Dermis lymphatic vessel endothelial cell (primary cell): ENCODE measurements at places on chromosomes 6 and 20. TPM values are rescaled to one million over a fixed set of nuclear protein-coding genes. Genes with fewer than 3 reads are reported as not detected.

DBNDD2 gene
- total RNA-seq, result 6.8 and 10.9 TPM in 2 replicates

POM121L2 gene
- total RNA-seq, result not detected in 2 replicates

BANF2 gene
- not detected in 2 replicates for total RNA-seq

HLA-DQB1 gene
- total RNA-seq, result 0.09 TPM in 1 of 2 replicates, not detected in the other

ASXL1 gene
- 39.1 and 39.3 TPM in 2 replicates for total RNA-seq

TRPC4AP gene
- total RNA-seq, result 70.8 and 80.5 TPM in 2 replicates

GSTA3 gene
- total RNA-seq, result not detected in 2 replicates

KCNK16 gene
- total RNA-seq, result not detected in 2 replicates

GJA10 gene
- not detected in 2 replicates for total RNA-seq

PLCB1 gene
- 16.6 and 20.0 TPM in 2 replicates for total RNA-seq

THEMIS gene
- not detected in 2 replicates for total RNA-seq

C6orf132 gene
- total RNA-seq, result under 0.01 TPM in 2 replicates

ASIP gene
- not detected in 2 replicates for total RNA-seq

PMEPA1 gene
- total RNA-seq, result 1.1 and 2.0 TPM in 2 replicates

SLC17A3 gene
- not detected in 2 replicates for total RNA-seq

TINAG gene
- total RNA-seq, result not detected in 2 replicates

LY6G6C gene
- total RNA-seq, result not detected in 2 replicates

ZNF343 gene
- 8.3 and 8.4 TPM in 2 replicates for total RNA-seq

METTL24 gene
- not detected in 2 replicates for total RNA-seq

NKX2-2 gene
- total RNA-seq, result not detected in 2 replicates

CGA gene
- total RNA-seq, result 0.11 TPM in 1 of 2 replicates, not detected in the other

APCDD1L gene
- 0.11 TPM in 1 of 2 replicates, not detected in the other for total RNA-seq

POU5F1 gene
- total RNA-seq, result not detected in 2 replicates

RALGAPA2 gene
- 33.6 and 34.5 TPM in 2 replicates for total RNA-seq

MATN4 gene
- under 0.01 TPM in 1 of 2 replicates, not detected in the other for total RNA-seq

RAB32 gene
- 81.6 and 90.7 TPM in 2 replicates for total RNA-seq

CAPN11 gene
- total RNA-seq, result not detected in 2 replicates

DPM1 gene
- total RNA-seq, result 48.4 and 54.9 TPM in 2 replicates

PAX1 gene
- not detected in 2 replicates for total RNA-seq

PTCRA gene
- 0.17 TPM in 1 of 2 replicates, not detected in the other for total RNA-seq

PTP4A1 gene
- 20.3 and 25.9 TPM in 2 replicates for total RNA-seq

HRH3 gene
- total RNA-seq, result not detected in 2 replicates

ENPP5 gene
- total RNA-seq, result not detected in 2 replicates

FOXS1 gene
- 0.22 and 0.43 TPM in 2 replicates for total RNA-seq

MEP1A gene
- not detected in 2 replicates for total RNA-seq

OOEP gene
- total RNA-seq, result 0.22 TPM in 1 of 2 replicates, not detected in the other
